ENCODE measurements at places on chromosomes 1 and 21.

- no peak for DNase-seq
These were observed 19.8 kb downstream of the COL6A2 start for GRCh38 chr21:46117586-46118315.

DNA sequence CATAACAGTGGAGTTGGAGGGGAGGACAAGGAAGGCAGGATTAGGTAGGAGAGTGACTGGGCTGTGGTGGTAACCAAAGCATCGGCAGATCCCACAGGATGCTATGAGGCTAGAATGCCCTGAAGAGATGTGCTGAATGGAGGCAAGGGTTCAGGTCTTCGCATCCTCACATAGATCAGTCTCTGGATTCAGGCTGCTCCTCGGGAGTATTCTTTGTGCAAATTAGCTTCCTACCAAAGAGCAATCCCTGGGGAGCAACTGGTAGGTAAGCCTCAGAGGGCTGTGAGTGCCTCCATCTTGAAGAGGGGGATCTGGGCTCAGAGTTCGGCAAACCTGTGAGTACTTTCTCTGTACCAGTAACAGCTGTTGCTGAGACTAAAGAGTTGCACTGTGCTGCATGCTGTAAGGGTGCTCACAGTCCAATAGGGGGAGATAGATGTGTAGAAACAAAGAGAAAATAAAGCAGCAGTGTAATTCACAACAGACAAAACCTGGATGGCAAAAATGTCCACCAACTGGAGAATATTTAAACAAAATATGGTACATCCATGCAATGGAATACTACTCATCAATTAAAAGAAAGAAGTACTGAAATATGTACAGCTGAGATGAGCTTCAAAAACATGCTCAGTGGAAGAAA lies 322.4 kb upstream of the DEPDC1 start:
- peak; percentile 23 for DNase-seq

DNA sequence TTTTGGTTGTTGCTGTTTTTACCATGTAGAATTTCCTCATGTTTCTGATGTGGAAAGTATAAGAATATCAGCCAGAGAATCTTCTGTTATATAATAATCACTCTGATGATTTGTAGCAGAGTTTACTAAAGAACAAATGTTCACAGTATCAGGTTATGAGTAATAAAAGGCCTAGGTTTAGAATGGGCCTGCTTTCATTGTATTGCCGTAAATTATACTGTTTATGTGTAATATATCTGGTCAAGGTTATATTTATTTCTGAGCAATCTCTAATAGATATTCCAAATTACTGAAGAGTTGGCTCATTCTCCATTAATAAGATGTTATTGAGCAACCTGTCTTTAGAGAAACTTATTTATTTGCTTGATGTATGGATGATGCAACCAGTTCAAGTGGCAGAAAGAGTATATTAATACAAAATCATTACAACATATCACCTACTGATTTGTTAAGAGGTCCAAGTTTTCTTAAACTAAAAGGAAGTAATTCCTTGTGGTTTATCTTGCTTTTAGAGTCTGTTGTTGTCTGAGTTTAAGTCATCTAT lies 649.4 kb upstream of the CXADR start:
- no peak for DNase-seq

GRCh38 chr1:17427696-17428660 lies 11.5 kb downstream of the RCC2 start:
- no peak for DNase-seq

- no peak for DNase-seq
These were observed 20.0 kb downstream of the CRYZ start for GRCh38 chr1:74712881-74713280.

DNA sequence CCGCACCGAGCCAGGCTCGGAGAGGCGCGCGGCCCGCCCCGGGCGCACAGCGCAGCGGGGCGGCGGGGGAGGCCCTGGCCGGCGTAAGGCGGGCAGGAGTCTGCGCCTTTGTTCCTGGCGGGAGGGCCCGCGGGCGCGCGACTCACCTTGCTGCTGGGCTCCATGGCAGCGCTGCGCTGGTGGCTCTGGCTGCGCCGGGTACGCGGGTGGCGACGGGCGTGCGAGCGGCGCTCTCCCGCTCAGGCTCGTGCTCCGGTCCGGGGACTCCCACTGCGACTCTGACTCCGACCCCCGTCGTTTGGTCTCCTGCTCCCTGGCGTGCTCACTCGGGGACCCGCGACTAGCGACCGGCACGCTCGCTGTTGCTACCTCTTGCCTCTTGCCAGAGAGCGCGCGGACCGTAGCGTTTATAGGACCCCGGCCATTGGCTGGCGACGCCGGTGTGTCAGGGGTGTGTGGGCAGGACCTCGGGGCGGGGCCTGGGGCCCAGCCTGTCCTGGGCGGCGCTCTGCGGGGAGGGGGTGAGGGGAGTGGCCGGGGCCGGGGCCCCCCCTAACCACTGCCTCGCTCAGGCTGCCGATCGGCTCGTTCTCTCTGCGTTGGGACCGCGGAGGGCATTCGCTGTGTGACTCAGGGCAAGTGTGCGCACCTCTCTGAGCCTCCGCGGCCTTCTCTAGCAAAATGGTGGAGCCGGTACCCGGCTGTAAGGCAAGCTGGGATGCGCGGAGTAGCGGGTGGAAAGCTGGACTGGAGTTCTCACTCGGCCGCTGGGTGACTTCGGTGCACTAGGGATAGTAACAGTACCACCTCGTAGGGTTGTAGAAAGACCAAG lies at the start of gene SLC2A1:
SLC2A1 (minus strand) TSS at position 381 of the 832 bp plus-strand sequence; CDS start at position 164, 217 bp downstream.
- peak; percentile 98 for DNase-seq

- DNase-seq = no peak
These were observed at the start of gene S100A8 for GRCh38 chr1:153390938-153391710. S100A8 (minus strand) TSS chr1:153391073; CDS start chr1:153390535, 538 bp downstream.

DNA sequence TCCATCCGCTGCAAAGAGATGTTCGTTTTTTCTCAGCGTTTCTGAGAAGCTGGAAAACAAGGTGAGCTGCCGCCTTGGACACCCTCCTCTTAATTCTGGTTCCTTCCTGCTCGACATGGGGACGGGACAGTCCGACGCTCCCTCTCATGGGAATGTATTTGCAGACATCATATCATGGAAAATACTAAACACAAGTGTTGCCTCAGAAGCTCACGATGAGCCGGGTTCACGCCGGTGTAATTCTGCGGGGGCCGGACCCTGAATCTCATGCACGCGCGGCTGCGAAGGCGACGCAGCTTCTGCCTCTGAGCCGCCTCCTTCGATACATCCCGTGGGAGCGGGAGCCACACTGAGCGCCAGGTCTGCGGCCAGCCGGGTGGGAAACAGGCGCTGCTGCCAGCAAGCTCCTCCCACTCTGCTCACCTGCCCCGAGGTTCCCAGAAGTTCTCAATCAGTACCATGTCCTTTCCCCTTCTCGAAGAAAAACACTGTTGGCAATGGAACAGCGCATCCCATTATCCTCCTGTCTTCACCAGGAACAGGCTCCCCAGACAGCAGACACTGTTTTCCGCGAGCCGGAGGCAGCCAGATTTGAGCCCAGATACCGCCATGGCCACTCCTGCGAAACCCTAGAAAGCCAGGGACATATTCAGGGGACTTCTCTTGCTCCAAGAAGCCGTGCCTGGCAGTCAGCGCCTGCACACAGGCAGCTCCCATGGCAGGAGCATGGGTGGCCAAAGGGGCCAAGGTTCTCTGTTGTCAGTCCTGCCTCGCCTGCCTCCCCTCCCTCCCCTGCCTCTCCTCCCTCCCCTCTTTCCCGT lies 98.0 kb downstream of the WDR4 start:
- DNase-seq = peak; percentile 13

GRCh38 chr1:223244366-223245103 lies 101.5 kb upstream of the TLR5 start:
- DNase-seq = no peak

DNA sequence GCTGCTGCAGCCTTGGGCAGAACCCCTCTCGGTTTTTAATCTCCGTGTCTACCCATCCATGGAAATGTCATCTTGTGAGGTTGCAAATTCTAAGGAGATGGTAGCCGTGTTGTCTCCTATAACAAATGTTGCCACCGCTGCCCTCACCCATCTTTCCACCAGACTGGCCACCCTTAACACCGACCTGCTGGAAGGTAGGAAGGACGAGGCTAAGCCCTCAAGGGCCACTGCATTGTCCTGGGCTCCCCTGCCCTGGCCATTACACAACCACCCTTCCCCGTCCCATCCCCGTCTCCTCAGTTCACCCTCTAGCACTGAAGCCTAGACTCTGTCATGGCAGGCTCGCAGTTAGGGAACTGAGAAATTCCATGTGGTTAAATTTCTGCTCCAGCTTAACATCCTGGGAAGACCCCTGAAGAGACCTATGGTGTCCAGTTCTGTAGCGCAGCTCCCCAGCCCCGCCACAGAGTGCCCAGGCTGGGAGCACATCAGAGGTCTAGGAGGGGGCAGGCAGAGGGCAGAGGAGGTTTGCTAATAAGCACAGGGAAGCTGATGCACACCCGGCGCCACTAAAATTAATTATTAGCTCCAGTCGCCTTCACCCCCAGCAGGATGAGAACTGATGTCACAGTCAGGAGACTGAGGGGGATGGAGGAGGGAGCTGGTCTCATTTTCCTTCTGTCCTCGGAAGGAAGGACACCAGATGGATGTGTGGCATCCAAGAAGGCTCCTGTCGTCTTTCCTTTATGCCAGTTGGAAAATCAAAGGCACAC lies 38.3 kb downstream of the STUM start:
- no peak for DNase-seq

- DNase-seq = no peak
These were observed 164.0 kb downstream of the RUNX1 start for GRCh38 chr21:34885125-34885524.

GRCh38 chr1:2460996-2461751 lies 14.9 kb upstream of the PLCH2 start:
- no peak for DNase-seq

DNA sequence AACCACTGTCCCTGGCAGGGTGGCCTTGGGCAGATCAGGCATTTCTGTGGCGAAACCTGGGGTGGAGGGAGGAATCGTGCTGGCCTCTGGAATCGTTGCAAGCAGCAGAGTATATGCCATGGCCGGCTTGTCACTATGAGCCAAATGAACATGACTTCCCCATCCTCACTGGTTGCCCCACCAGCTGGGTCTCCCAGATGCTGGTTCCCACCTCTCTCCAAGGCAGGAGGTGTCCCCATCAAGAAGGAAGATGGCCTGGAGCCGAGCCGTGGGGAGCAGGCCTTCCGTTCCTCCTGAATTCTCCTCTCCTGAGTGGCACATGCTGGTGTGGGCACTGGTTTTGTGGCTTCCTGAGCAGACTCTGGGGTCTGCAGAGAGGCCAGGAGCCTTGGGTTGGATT lies 60.2 kb upstream of the ACTRT2 start:
- DNase-seq = no peak

DNA sequence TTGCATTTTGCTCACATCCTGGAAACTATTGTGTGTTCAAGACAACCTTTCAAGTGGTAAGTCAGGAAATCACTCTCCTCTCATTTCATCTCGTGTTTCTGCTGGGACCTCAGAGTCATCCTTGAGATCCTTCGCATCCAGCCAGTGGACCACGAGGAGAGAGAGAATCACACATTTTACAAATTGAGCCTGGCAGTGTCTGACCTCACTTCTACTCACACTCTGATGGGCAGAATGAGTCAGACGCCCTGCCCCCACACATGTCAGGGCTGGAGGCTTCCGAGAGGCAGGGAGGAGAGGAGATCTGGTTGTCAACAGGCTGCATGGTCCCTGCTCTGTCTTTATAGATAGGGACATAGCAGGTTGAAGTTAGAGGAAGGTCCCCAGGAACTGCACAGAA lies 509.7 kb downstream of the AJAP1 start:
- no peak for DNase-seq

- DNase-seq = no peak
These were observed 200.3 kb downstream of the PBX1 start for GRCh38 chr1:164759144-164759920.

GRCh38 chr1:202589190-202589930 lies 120.9 kb downstream of the SYT2 start:
- DNase-seq = no peak

- no peak for DNase-seq
These were observed 29.6 kb downstream of the DISP1 start for GRCh38 chr1:222844411-222844779.

DNA sequence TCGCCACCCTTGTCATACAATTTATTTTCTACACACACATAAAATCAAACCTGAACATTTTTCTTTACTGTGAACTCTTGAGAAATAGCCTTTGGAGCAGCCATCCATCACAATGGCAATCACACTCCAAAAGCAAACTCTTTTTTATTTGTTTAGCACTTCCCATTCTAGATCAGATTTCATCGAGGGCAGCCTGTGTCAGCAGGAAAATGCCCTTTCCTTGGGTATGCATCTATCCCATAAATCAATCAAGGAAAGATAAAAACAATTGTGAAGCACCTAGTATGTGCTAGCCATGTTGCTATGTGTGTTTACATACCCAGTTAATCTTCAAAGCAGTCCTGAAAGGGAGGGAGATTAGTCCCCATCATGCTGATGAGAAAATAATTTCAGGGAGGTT lies 484.1 kb upstream of the USP24 start:
- DNase-seq = no peak

DNA sequence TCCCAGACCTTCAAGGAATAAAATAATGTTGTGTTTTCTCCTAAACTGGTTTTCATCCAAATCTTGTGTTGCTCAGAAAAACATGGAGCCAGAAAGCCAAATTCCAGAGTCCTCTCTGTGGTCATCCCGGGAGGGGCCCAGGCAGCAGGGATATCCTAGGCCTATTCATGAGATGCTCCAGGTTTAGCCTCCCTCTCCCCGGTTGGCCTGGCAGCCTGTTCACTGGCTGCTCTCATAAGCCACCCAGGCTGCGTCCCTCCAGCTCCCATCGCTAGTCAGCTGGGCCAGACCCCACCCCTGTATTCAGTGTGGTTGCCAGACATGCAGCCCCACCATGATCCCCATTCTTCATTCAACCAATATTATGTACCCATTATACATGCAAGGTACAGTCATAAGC lies 113.4 kb upstream of the F3 start:
- no peak for DNase-seq

DNA sequence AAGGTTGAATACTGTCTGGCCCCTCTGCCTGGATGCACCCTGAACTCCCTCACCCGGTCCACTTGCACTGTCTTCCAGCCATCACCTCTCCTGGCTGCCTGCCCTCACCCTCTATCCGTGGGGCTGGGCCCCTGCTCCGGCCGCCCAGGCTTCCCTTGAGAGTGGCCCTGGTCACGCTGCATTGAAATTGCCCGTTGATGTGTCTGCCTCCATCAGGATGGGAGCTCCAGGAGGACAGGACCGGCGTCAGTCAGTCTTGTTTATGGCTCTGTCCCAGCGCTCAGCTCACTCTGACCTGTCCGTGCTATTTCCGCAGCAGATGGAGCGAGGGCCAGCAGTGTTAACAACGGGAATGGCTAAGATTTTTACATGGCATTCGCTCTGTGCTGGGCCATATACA lies 34.9 kb downstream of the FOXO6 start:
- no peak for DNase-seq

GRCh38 chr1:230066466-230067404 lies at the start of gene GALNT2:
GALNT2 (plus strand) TSS chr1:230067238; CDS start chr1:230067281, 43 bp downstream.
- DNase-seq = peak; percentile 95

DNA sequence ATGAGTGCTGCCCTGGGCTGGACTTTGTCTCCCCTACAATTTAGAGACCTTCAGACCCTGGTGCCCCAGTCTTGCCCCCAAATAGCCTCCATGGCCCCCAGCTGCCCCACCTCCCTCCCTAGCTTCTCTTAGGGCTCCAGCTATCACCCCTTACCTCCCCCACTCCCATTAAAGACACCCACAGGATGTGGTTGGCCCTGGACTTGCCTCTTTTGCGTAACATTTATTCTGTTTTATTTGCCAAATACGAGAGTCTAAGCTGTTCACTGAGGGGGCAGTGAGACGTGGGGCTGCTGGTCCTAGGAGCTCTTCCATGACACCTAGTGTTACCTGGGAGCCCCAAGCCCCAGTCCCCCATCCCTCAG lies 4.5 kb downstream of the ZC3H12A start:
- no peak for DNase-seq
